ENCODE measurements at places on chromosomes 4 and X.
A peak's percentile ranks its signal among the peaks of the same experiment; 100 is the strongest.

DNA sequence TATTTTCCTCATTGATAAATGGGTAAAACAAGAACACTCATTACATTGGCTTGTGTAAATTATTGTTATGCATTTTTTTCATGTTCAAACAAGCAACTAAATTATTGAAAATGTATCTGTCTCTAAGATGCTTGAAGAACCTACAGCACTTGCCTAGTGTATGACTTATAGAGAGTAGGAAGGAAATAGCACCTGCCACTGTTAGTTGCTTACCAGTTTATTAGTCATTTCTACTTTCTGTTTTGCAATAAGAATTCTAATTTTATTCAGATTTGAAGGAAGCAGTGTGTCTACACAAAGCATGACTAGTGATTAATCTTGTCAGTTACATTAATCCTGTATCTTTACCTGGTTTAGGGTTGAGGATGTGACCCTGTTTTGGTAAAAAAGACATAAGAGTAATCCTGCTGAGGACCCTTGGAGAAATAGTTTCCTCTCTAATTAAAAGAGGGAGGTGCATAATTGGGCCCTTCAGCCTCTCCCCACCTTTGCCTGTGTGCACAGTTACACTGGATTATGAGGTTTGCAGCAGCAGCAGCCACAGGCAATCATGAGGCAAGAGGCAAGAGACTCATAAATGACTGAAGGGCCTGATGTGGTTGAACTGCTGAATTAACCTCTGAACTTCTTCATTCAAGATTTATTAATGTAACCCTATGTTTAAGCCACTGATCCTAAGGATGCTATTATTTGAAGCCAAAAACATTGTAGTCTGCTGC lies 1202.1 kb downstream of the ADGRL3 start:
- H3K36me3 ChIP-seq: no peaks in the 10 kb centered on the region

- peaks cover 5% of the 10 kb centered on the region for H3K4me1 ChIP-seq
- no peak overlapping the region for H3K27ac ChIP-seq
- no peaks in the 10 kb centered on the region for H3K27me3 ChIP-seq
- no peak overlapping the region for H3K4me3 ChIP-seq
- no peak for DNase-seq
- no peaks in the 10 kb centered on the region for H3K36me3 ChIP-seq
These were observed 35.2 kb downstream of the AFF2 start for GRCh38 chrX:148535639-148536038.

DNA sequence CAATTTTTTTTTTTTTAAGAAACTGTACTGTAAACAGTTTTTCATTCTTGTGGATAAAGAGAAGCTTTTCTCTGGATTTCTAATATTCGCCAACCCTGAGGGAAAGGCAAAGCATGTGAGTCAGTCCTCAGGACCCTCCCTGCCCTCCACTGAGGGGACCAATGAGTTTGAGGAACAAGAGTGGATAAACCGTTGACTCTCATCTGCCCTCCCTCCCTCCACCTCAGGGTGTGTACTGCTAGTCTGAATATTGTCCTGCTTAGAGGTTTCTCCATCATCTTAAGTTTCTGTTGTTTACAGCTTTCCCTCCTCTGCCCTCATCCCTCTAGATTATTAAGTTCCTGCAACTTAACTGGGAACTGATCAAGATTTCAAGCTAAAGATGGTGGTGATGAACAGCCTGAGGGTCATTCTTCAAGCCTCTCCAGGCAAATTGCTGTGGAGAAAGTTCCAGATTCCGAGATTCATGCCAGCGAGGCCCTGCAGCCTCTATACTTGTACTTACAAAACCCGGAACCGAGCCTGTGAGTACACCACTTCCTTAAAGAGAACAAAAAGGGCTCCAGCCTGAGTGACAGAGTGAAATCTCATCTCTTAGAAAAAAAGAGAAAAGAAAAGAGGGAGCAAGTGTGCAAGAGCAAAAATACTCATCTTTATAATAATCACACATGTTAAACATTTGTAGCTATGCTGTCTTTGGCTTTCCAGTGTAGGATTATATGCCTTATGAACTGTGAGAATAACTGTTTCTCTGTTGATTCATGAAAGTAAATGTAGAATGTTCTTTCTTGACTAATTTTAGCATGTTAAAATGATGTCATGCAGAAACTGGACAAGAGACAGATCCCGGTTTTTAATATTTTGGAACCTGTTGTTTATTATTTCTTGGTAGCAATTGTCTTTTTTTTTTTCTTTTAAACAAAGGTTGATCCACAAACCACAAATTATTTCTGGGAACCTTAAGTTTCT lies 11.9 kb downstream of the CA5B start:
- peak overlapping the region; percentile 98 for H3K27ac ChIP-seq
- no peak for DNase-seq
- peaks cover 40% of the 10 kb centered on the region for H3K36me3 ChIP-seq
- peak overlapping the region; percentile 80 for H3K4me3 ChIP-seq
- peaks cover 51% of the 10 kb centered on the region for H3K4me1 ChIP-seq

DNA sequence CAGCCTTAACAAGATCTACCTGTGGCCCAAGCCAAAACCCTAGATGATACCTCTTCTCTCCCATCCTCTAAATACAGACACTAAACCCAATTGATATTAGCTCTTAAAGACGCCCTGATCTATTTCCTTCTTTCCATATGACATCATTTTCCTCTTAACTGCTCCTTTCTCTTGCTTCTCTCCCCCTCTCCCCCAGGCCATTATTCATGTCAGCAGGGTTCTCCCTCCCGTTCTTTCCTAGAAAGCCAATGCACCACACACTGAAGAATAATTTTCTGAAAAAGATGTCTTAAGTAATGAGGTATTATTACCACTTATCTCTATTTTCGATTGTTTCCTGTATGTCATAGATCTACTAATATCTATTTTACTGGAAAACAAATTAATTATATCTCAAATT lies 9.7 kb upstream of the ING2 start:
- H3K4me3 ChIP-seq: no peak overlapping the region
- H3K36me3 ChIP-seq: peaks cover 22% of the 10 kb centered on the region
- no peaks in the 10 kb centered on the region for H3K27me3 ChIP-seq

- H3K27me3 ChIP-seq: peaks cover 13% of the 10 kb centered on the region
- H3K27ac ChIP-seq: no peak overlapping the region
- peak overlapping the region; percentile 67 for H3K4me3 ChIP-seq
- no peaks in the 10 kb centered on the region for H3K36me3 ChIP-seq
These were observed 745 bp downstream of the TRIM2 start for GRCh38 chr4:153204728-153205648.

DNA sequence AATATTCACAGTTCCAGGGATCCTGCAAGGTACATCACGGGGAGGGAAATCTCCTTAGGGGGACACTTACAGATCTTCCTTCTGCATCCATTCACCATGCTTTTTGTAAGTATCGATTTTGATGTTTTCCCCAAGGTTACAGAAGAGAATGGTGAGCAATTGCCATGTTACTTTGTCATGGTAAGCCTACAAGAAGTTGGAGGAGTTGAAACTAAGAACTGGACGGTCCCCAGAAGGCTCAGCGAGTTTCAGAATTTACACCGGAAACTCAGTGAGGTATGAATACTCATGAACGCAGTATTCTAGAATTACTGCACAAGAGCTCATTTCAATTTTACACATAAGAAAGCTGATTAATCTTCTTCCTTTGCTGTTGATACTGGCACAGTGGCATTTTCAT lies 53.9 kb downstream of the LRP2BP start:
- H3K27ac ChIP-seq: no peak overlapping the region
- H3K36me3 ChIP-seq: peaks cover 24% of the 10 kb centered on the region
- no peak for DNase-seq
- no peak overlapping the region for H3K4me3 ChIP-seq

DNA sequence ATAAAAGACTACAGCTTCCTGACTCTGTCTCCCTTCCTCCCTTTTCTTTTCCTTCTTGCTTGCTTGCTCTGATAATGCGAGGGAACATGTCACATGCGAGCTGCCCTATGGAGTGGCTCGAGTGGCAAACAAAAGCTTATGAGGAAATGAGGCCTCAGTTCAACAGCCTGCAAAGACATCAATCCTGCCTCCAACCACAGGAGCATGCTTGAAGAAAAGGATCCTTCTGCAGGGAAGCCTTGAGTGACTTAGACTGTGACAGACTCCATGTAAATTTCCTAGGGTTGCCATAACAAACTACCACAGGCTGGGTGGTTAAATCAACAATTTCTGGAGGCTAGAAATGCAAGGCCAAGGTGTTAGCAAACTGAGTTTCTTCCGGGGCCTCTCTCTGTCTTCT lies 152.5 kb downstream of the NR3C2 start:
- no peak overlapping the region for H3K27ac ChIP-seq
- no peak overlapping the region for H3K4me3 ChIP-seq
- no peaks in the 10 kb centered on the region for H3K4me1 ChIP-seq
- H3K36me3 ChIP-seq: no peaks in the 10 kb centered on the region
- no peaks in the 10 kb centered on the region for H3K27me3 ChIP-seq

GRCh38 chr4:77721073-77721472 lies 98.1 kb downstream of the CNOT6L start:
- H3K27ac ChIP-seq: no peak overlapping the region
- no peaks in the 10 kb centered on the region for H3K27me3 ChIP-seq
- H3K36me3 ChIP-seq: peaks cover 54% of the 10 kb centered on the region
- H3K4me3 ChIP-seq: no peak overlapping the region

DNA sequence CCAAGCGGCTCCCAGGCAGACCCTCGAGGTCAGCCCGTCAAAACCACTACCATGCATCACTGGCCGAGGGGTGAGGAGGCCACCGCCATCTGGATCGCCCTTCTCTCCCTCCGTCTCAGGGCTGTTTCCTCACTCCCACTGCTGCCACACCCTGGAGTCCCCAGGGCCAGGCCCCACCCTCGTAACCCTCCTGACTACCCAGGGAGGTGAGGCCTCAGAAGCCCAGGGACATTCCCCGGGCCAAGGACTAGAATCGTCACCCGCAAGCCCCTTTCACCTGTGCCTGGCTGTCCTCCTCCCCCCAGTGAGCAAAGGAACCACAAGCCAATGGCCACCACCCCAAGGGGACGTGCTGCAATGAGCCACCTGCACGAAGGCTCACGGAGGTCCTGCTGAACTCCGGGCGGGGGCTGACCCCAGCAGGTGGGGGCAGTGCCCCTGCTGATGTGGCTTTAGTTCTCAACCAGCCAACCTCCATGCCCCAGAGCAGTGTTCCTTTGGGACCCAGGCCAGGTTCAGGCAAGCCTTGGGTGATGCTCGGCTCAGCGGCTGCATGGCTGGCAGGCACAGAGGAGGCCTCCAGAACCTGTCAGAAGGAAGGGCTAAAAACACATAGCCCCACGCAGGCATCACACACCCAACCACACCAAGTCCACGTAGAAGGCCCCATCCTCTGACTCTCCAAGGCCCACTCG lies 23.8 kb downstream of the PPP2R2C start:
- no peak overlapping the region for H3K27ac ChIP-seq
- H3K36me3 ChIP-seq: no peaks in the 10 kb centered on the region
- no peaks in the 10 kb centered on the region for H3K4me1 ChIP-seq
- no peaks in the 10 kb centered on the region for H3K27me3 ChIP-seq
- DNase-seq: no peak

- no peaks in the 10 kb centered on the region for H3K4me1 ChIP-seq
- DNase-seq: no peak
- no peaks in the 10 kb centered on the region for H3K27me3 ChIP-seq
- H3K4me3 ChIP-seq: no peak overlapping the region
- no peaks in the 10 kb centered on the region for H3K36me3 ChIP-seq
These were observed 711.2 kb upstream of the NDST4 start for GRCh38 chr4:115824630-115825029.

- H3K4me1 ChIP-seq: peaks cover 13% of the 10 kb centered on the region
- H3K27me3 ChIP-seq: no peaks in the 10 kb centered on the region
- no peak overlapping the region for H3K27ac ChIP-seq
- DNase-seq: no peak
These were observed 36.9 kb upstream of the HUWE1 start for GRCh38 chrX:53723381-53723780.

GRCh38 chr4:46986922-46987638 lies 6.3 kb downstream of the GABRA4 start:
- H3K27ac ChIP-seq: no peak overlapping the region
- peaks cover 16% of the 10 kb centered on the region for H3K27me3 ChIP-seq
- no peak for DNase-seq
- H3K4me1 ChIP-seq: no peaks in the 10 kb centered on the region

- H3K27me3 ChIP-seq: peaks cover 3% of the 10 kb centered on the region
- H3K4me3 ChIP-seq: no peak overlapping the region
- no peaks in the 10 kb centered on the region for H3K36me3 ChIP-seq
- H3K4me1 ChIP-seq: no peaks in the 10 kb centered on the region
- no peak overlapping the region for H3K27ac ChIP-seq
These were observed 114.8 kb upstream of the MAP9 start for GRCh38 chr4:155491336-155492120.

DNA sequence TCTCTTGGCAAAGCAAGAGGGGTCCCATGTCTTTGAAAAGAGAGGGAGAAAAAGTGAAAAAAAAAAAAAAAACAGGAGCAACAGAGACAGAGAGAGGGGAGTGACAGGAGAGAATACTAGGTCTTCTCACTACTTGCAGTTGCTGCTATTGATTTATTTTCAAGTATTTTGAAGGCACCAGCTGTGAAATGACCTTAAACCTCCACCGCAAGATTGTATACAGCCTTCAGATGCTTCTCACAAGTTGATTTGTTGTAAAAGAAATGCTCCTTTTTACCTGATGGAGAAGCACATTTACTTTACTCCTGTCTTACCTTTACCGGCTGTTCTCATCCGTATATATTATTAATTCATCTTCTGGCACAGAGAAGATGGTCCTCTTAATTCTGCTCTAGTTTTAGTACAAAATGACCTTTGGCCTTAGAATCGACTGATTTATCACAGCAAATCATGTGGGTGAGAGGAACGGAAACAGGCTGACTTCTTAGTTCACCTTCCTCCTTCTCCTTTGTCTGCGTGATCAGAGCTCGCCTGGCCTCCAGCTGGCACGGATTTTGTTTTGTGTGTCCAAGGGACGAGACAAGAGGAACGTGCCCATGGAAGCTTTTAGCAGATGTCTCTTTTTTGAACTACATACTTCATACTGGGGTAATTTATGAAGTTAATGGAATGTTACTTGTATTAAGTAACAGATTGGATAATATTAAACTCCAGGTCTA lies 82.4 kb upstream of the PACRGL start:
- no peaks in the 10 kb centered on the region for H3K4me1 ChIP-seq
- no peak overlapping the region for H3K27ac ChIP-seq
- DNase-seq: no peak
- H3K4me3 ChIP-seq: no peak overlapping the region

DNA sequence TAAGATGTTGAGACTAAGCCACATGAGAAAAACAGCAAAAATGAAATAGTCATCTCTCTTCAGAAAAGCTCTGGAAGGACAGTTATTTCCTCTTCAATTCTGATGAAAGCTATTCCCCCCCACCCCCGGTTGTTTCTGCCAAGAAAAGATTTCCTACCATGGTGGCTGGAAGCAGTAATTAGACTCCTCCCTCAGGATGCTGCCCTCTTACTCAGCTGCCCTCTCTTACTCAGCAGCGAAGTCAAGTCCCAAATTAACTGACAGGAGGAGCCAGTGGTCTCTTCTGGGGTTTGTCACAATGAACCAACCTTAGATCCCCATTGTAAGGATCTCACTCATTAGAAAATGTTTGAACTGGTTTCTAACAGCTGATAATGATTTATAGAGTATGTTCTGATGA lies 38.0 kb downstream of the GPM6B start:
- H3K36me3 ChIP-seq: peaks cover 11% of the 10 kb centered on the region
- no peaks in the 10 kb centered on the region for H3K4me1 ChIP-seq
- no peak overlapping the region for H3K4me3 ChIP-seq
- no peaks in the 10 kb centered on the region for H3K27me3 ChIP-seq
- H3K27ac ChIP-seq: no peak overlapping the region

Data from T-helper 2 cell treated with Interferon-gamma antibody and Interleukin-4, amounts not matched to agents 5 μg/mL and 100 μg/mL, for 36 hours (primary cell).